ENCODE measurements at places on chromosomes 1 and 21.

DNA sequence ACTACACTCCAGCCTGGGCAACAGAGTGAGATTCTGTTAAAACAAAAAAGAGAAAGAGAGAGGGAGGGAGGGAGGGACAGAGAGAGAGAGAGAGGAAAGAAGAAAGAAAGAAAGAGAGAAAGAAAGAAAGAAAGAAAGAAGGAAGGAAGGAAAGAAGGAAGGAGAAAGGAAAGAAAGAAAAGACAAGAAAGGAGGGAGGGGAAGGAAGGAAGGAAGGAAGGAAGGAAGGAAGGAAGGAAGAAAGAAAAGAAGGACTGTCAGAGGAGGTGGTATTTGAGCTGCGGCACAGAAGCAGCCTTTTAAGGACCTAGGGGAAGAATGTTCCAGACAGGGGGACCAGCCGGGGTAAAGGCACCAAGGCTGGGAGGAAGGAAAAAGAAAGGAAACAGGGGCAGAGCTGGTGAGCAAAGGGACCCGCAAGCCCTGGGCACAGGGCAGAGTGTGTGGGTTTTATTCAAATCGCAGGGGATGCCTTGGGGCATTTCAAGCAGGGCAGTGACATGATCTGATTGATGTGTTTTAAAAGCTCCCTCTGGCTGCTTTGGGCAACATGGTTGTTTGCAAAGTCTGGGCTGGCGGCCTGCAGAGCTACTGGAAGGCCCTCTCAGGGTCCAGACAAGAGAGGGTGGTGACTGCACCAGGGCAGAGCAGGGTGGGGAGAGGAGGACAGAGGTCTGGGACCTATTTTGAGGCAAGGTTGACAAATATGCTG, 176.9 kb upstream of the VAMP3 start:
- DNase-seq, result no peak

- DNase-seq, result no peak
These were observed 35.4 kb downstream of the DISP3 start for GRCh38 chr1:11514366-11514765.

DNA sequence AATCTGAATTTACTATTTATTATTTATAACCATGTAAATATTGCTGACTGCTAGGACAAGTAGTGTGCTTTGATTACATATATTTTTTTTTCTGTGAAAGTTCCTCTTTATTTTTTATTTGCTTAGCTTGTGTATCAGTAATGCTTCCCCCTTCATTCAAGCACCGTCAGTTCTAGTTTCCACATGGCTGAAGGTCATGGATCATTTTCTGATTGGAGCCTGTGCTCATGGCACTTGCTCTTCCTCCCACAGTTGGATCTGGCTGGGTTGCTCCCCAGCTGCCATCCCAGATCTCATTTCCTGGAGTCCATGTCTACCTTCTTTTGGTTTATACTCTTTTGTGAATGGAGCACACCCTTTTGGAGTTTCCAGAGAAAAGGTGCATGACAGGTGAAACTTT, 57.0 kb upstream of the IGSF5 start:
- no peak for DNase-seq

- DNase-seq, result no peak
These were observed 51.6 kb upstream of the NEK7 start for GRCh38 chr1:198105185-198105584.

GRCh38 chr1:55252942-55253589, 37.9 kb upstream of the USP24 start:
- DNase-seq, result no peak

GRCh38 chr21:38212706-38213105, 44.1 kb upstream of the KCNJ15 start:
- no peak for DNase-seq

DNA sequence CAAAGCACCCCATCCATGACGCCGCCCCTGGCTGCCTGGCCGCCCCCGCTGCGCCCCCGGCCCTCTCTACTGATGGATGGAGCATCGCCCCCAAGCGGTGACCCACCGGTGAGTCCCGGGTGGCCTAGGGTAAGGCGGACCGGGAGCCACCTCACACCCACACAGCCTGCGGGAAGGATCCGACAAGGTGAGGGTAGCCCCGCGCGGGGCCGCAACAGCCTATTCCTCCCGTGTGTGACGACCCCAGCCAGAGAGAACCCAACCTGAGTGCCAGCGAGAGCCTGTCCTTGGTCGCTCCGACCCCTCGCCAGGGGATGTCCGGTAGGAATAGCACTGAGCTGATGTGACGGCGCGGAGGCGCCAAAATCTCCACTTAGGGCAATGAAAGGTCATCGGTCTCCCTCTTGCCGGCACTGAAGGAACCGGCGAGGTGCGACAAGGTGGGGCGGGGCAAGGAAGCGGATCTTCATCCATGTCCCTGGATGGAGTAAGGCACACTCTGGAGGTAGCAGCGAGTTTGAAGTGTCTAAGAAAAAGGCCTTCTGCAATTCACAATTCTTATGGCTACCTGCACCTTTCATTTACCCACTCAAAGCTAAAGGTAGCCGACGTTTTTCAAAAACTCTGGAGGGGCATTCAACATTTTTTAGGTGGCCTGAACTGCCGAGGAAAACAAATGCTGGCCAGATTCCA, 19.7 kb upstream of the CHIA start:
- DNase-seq, result no peak

DNA sequence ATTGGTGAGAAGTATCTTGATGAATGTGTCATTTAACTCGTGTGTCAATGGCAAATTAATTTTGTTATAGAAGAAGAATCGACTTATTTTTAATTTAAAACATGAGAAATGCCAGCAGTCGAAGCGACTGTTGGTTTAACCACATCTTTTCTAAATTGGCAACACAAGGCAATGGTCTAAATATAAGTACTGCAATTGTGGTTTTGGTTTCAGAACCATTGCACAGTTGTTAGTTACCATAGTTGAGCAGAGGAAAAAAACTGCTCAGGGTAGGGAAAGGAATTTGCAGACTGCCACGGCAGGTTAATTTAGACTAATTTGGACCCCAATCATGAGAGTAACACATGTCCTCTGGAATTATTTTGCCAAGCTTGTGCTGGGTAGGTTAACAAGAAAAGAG, 185.6 kb upstream of the RUNX1 start:
- DNase-seq, result peak; percentile 43

DNA sequence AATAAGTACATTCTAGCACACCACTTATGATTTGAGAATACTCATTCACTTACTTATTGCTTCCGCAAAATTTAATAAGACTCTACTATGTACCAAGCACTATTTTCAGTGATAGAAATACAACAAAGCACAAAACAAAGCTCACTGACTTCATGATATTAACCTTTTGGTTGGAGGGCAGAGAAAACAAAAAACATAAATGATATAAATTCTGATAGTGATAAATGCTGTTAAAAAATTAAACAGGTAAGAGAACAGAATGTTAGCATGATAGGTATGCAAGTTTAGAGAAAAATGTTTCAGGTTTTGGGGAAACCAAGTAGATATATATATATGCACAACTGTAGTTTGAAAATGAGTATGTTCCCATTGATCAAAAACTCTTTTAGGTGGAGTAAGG, 1.2 kb downstream of the LRRC40 start:
- no peak for DNase-seq

DNA sequence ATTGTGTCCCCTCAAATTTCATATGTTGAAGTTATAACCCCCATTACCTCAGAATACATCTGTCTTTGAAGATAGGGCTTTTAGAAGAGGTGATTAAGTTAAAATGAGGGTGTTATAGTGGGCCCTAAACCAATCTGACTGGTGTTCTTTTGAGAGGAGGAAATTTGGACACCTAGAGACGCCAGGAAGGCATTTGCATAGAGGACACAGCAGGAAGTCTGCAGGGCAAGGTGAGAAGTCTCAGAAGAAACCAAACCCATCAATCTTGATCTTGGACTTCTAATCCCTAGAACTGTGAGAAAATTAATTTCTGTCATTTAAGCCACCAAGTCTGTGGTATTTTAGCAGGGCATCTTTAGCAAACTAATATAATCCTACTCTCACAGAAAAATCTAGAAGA, 13.0 kb downstream of the GOLPH3L start:
- peak; percentile 5 for DNase-seq

Measured in activated CD4-positive, alpha-beta T cell treated with anti-CD3 and anti-CD28 coated beads, Interleukin-2, amount 50 U/mL, for 16 hours (primary cell).